ENCODE measurements at places on chromosomes 6 and 20.

DNA sequence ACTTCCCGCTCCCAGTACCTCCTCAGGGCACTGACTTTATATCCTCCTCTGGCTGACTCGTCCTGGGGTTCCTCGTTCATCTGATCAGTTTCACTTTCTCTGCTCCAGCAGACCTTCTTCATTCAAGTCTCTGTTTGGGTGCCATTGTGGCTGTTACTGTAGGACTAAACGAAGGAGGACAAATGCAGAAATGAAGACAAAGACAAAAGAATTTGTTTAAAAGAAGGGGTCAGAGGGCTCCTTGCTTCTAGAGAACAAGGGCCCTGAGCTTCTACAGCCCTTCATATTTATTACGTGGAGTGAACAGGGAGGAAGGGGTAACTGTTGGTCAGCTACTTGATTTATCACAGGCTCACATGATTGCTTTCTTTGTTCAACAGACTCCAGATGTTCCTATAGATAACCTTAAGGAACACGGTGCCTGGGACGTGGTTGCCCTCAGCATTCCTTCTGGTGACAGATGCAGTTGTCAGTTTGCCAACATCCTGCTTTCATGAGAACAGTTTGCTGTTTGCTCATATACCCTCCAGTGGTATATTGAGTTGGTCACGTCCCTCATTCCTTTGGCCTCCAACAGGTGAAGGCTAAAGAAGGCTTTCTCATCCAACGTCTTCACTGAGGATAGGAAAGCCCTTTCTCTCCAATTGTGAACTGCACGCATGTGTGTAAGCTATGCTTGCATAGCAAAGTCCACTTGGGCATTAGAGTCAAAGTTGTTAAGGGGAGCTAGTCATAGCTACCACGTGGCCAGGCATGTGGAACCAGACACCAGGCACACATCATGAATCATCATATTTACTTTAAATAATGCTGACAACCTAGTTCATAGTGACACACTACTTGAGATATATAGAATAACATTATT is 69.1 kb upstream of the BTN3A2 start:
- no peak for DNase-seq

GRCh38 chr6:16689788-16690607 is 71.3 kb downstream of the ATXN1 start:
- no peak for DNase-seq

GRCh38 chr6:166911248-166911677 is 45.1 kb downstream of the RNASET2 start:
- no peak for DNase-seq

DNA sequence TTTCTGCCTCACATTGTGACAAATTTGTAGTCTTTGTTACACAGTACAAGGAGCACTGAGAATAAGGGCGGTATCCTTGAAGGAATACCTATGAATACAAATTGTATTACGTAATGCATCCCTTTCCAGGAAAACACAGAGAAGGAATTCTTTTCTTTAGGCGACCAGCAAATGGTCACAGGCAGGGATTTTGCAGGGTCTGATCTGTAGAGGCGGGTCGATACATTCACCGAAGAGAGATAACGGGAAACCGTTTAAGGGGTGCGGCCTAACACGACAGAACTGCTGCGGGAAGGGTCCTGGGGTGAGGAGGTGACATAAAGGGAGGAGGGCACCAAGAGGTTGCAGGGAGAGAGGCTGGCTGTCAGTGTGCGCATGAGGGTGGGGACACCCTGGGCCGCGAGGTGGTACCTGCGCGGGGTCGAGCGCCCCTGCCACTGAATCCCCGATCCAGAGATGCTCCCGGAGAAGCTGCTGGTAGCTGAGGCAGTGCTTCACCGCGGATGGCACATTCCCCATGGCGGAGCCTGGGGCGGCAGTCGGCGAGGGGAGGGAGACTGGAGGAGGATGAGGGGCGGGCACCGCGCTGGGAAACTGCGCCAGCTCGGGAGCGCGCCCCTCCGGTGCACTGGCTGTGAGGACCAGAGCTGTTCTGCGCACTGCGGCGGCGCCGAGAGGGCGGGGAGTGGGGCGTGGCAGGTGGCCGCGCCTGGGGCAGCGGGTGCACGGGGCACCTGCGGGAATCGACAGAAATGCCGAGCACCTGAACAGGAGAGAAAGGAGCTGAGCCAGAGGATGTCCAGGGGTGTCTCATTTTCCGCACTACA is at the start of gene HMGCLL1:
HMGCLL1 (minus strand) TSS at position 656 of the 827 bp plus-strand sequence; CDS start at position 519, 137 bp downstream.
- peak; percentile 84 for DNase-seq

DNA sequence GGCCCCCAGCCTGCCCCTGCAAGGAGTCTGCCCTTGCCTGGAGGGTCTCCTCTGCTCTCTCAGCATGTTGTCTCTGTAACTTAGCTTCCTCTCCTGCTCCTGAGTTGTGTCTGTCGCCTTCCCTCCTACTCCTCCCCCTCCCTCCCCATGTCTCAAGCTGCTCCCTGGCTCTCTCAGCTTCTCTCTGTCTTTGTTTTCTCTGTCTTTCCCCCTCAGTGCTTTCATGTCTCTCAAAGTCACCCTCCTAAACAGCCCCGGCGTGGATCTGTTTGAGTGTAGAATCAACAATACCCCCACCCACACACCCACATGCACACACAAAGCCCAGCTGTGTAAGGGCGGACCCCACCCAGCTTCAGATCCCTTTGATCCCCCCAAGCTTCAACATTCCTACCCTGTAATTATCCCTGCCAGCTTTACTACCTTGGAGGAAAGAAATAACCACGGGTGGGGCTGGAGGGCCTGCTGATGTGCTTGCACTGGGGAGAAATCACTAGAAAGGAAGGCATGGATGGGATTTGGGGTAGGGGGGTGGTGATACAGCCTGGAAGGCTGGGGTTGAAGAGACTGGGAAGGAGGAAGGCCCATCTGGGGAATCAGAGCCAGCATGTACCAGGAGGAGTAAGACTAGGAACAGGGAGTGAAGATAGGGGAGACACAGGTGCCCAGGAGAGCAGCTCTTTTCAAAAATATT is 1.0 kb upstream of the LY6G6D start:
- DNase-seq, result peak; percentile 82

DNA sequence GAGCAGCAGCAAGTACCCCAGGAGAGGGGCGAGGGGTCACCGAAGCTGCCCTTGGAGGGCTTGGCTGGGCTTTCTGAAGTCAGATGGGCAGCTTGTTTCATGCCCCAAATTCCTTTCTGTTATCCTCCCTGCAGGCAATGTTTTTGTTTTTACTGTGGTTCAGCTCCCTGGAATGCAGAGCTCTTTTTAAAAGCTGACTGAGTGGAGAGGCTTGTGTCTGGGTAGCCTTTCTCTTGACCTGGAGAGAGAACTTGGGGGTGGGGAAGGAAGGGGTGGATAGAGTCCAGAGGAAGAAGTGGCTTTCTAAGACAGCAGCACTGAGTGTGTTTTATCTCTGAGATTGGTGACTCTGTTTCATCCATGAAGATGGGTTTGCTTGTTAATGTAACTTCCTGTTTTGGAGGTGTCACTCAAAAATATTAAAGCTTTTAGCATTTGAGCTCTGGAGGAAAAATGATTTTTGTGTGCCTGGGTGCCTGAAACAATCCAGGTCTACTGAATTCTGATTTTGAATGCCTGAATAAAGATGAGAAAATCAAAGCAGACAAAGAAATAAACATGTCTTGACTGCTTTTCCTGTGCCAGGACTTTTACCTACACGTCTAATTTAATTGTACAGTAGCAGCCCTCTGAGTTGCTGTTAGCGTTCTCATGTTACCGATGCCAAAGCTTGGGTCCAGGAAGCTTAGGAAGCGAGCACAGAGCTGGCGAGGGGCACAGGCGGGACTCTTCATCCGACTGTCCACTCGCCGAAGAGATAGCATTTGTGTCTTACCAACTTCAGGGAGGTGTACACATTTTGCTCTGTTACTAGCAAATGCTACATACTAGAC is 78.2 kb upstream of the EEF1E1 start:
- DNase-seq, result peak; percentile 70

DNA sequence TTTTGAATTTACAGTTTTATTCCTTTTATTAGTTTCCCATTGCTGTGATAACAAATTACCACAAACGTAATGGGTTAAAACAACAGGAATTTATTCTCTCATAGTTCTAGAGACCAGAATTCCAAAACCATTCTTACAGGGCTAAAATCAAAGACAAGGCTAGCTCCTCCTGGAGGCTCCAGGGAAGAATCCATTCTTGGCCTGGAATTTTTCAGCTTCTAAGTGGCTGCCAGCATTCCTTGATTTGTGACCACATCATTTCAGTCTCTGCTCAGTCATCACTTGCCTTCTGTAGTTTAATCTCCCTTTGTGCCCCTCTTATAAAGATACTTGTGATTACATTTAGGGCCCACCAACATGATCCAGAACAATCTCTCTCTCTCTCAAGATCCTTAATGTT is 897 bp upstream of the SEL1L2 start:
- no peak for DNase-seq

DNA sequence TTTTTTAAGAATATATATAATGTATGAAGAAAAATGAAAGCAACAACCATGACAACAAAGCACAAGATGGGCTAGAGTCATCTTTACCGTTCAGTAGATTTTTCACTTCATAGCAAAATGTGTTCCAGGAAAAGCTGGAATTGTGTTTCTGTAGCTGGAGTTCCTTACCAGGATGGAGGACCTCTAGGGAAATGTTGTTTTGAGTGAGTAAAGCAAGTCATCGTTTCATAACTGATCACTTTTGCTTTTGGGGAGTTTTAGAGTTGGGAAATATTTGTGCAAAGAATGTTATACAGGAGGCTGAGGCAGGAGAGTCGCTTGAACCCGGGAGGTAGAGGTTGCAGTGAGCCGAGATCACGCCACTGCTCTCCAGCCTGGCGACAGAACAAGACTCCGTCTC is 151.6 kb downstream of the SASH1 start:
- DNase-seq, result no peak
